Stimulated activated CD8-positive, alpha-beta memory T cell treated with anti-CD3 and anti-CD28 coated beads, Interleukin-15, amount 100 ng/mL, for 1 hour (primary cell): ENCODE measurements at places on chromosomes 3 and 15.

DNA sequence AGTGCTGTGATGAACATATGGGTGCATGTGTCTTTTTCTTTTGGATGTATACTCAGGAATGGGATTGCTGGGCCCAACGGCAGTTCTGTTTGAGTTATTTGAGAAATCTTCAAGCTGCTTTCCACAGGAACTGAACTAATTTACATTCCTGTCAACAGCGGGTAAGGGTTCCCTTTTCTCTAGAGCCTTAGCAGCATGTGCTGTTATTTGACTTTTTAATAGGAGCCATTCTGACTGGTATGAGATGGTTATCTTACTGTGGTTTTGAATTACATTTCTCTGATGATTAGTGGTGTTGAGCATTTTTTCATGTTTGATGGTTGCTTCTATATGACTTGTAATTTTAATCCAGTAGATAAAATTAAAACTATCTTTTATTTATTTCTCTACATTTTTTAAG is 1168.6 kb upstream of the ALCAM start:
- no peak for DNase-seq

DNA sequence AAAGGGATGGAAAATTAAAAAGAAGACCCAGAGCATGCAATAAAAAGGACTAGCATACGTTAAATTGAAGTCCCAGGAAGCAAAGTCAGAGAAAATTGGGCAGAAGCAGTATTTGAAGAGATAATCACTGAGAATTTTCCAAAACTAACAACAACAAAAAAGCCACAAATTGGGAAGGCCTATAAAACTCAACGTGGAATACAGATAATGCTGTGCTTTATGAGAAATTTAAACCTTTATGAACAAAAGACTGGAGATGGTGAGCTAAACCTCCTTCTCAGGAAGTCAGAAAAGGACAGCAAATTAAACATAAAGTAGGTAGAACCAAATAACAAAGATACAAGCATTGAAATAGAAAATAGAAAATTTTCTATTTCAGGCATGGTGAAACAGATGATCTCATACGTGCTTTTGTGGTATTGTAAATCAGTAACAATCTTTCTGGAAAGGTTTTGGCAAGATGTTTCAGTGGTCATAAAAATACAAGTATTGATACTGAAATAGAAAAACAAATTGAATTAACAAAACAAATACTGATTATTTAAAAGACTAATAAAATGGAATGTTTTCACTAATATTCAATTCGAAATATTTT is 55.6 kb downstream of the LYSMD4 start:
- DNase-seq: no peak

DNA sequence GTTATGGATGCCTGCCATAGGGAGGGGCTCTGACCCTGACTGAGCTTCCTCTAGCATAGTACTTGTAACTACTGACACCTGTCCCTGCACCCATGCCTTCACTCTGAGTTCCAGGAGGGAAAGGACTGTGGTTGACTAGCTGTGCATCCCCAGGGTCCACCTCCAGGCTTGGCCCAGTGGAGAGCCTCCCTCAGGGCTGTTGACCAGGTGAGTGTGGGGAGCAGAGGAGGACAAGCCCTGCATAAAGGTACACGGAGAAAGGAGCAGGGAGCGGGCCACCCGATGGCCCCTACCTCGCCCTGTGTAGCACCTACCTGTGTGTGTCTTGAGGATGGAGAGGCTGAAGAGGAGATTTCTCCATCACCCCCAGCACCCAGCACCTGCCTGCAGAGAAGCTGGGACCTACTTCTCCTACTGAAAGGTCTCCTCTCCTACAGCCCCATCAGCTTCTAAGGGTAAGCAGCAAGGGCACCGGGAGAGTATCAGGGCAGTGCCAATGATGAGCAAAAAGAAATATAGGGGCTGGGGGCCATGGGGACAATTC is 6.7 kb upstream of the LTF start:
- no peak for DNase-seq

DNA sequence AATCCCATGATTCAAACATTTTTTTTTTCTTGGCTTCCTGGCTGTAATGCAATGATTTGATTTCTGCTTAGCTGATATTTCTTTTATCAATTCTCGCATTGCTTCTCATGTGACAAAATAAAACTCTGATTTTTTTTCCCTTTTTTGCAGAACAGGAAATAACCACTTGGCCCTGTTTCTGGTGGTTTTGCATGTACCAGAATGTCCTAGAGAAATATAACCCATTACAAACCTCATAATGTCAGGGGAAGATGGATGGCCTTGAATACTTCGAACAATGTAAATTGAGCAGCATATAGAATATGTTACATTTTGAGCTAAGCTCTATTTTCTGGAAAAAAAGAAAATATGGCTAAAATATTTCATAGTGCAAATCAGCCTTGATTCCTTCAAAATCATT is 275.6 kb downstream of the RAP2B start:
- no peak for DNase-seq
